CD4-positive, alpha-beta T cell treated with Interleukin-15 for 1 hour (primary cell): ENCODE measurements at places on chromosomes 12 and 14.
A peak's percentile ranks its signal among the peaks of the same experiment; 100 is the strongest.

GRCh38 chr14:71890541-71890940 is 41.7 kb upstream of the RGS6 start:
- no peak for DNase-seq

DNA sequence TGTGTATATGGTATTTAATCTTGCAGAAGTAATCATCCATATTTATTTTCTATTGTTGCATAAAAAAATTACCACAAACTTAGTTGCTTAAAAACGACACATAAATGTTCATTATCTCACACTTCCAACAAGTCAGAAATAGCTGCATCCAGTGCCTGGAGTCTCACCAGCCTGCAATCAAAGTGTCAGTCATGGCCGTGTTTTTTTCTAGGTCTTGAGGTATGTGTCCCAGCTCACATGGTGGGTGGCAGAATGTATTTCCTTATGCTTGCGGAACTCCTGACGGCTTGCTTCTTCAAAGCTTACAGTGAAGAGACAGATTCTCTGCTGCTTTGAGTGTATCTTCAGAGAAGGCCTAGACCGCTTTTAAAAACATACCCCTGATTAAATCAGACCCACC is 670.2 kb upstream of the LMO3 start:
- no peak for DNase-seq

DNA sequence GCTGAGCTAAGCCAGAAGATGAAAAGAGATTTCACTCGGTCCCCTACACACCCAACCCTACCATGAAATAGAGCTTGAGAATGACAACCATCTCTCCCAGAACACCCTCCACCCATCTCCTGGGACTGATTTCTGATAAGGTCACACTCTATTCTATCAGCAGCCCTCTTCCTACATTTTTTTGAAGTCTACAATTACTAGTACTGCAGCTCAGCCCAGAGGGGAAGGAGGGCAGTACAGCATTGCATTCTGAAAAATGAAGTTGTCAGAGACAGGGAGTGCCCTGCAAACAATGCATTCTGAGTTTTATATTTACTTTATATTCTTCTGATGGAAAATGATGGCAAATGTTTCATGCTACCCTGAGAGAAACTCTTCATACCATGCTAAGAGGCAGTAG is 318.5 kb downstream of the BCAT1 start:
- DNase-seq, result no peak

DNA sequence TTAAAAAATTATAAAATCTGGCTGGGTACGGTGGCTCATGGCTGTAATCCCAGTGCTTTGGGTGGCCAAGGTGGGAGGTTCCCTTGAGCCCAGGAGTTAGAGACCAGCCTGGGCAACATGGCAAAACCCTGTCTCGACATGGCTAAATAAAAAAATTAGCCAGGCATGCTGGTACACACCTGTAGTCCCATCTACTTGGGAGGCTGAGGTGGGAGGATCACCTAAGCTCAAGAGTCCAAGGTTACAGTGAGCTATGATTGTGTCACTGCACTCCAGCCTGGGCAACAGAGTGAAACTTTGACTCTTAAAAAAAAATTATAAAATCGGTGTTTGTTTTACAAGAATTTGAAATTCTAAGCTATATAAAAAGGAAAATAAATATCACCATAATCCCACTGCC is 141.8 kb downstream of the SLC38A6 start:
- no peak for DNase-seq

GRCh38 chr14:52352569-52352968 is 38.5 kb downstream of the PTGER2 start:
- DNase-seq, result no peak

DNA sequence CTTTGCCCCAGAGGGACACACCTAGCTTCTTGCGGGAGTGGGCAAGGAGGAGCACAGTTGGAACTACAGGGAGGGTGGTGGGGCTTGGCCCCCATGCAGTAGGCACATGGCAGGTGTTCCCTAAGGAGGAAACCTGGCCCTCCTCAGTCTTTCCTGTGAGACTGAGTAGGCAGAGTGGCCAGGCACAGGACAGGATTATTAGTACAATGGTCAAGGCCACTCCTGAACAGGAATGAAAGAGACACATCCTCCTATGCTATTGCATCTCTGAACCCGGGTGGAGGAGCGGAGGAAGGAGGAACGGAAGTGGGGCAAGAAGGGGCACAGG is 846 bp downstream of the MYO1A start:
- DNase-seq, result no peak

GRCh38 chr14:53011053-53011462 is 60.2 kb upstream of the FERMT2 start:
- no peak for DNase-seq

DNA sequence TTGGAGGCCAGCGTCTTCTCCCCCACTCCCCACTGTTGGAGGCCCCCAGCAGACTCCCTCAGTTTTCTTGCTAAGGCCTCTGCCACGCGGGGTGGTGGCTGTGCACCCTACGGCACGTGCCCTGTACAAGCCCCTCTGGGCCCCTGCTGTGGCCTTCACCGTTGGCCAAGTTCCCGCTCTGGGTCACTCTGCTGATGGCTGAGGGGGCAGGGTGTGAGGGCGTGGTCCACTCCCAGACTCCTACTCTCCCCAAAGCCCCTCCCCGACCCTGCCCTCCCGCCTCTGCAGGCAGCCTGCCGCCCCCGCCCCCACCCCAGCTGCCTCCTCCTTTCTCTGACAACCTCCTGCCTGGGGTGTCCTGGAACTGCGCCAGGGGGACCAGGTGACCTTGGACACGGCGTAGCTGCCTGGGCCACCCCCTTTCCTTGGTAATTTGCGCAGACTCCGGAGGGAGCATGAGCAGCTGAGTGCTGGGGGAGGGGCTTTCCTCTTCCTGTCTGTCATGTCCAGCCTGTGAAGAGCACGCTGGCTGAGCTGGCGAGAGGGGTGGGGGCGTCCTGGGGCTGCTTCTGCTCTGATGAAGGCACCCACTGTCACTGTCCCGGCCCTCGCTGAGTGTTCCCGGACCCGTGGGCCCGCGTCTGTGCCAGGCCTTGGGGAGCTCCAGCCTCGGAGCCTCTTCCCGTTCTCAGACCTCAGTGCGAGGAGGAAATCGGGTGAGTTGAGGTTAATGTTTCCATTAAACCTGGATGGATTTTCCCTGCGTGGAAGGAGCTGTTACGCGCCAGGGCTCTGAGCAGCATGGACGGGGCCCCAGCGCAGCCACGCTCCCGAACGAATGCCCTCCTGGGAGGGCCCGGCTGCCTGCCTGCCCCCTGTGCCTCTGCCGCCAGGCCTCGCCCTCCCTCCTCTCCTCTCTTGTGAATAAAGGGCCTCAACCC is 85.0 kb downstream of the KIF26A start:
- DNase-seq, result no peak

DNA sequence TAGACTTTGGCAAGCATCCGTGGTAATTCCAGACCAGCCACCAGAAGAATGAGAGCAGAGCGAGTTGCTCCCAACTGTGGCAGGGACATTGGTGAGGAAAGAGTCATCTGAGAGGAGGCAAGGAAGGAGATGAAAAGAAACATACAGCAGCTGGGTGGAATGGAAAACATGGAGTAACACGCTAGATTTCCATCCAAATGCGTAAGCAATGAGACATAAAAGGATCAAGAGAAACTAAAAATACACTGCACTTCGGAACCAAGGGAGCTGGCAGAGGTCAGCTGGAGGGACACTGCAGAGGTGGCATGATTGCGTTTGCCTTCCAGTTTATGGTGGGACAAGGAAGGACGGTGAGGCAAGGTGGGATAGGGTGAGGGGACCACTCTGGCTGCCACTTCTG is 82.9 kb downstream of the DDX51 start:
- no peak for DNase-seq

- DNase-seq, result no peak
Measured at GRCh38 chr14:96578619-96579018, 76.4 kb downstream of the PAPOLA start.

GRCh38 chr12:86286119-86286518 is 29.9 kb upstream of the MGAT4C start:
- DNase-seq, result no peak

- DNase-seq, result no peak
Measured at GRCh38 chr12:53980104-53980801, 4.7 kb upstream of the HOXC10 start.

GRCh38 chr12:124456652-124457152 is 110.7 kb downstream of the NCOR2 start:
- DNase-seq, result peak; percentile 72

- DNase-seq, result no peak
Measured at GRCh38 chr12:100643246-100643645, 69.8 kb downstream of the GAS2L3 start.

GRCh38 chr12:55039395-55040354 is 19.9 kb downstream of the NEUROD4 start:
- DNase-seq, result no peak

- DNase-seq, result no peak
Measured at GRCh38 chr12:92543359-92543758, 159.4 kb upstream of the PLEKHG7 start.

DNA sequence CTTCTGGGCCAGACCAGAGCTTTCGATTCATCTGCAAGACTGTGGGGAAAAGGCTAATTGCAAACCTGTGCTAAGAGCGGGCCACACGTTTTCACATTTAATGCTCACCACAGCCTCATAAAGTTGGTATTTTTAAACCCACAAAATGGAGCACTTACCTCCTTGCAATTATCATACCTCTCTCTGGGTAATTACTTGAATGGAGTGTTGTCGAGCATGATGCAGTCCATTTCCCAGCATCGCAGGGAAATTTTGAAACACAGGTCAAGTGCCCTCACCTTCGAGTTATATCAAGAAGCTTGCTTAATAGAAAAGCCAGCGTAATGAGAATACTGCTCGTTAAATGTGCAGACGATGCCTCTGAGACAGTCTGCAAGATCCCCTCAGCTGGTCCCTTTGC is 8.8 kb upstream of the IFI27L2 start:
- DNase-seq, result no peak

- DNase-seq, result no peak
Measured at GRCh38 chr12:12221560-12221959, 45.3 kb downstream of the LRP6 start.

GRCh38 chr12:131941987-131942341 is 7.8 kb upstream of the EP400 start:
- no peak for DNase-seq

GRCh38 chr14:24662753-24663152 is 28.8 kb upstream of the GZMB start:
- no peak for DNase-seq
